ENCODE measurements at places on chromosomes 5 and 9. TPM values are rescaled to one million over a fixed set of nuclear protein-coding genes. Genes with fewer than 3 reads are reported as not detected.
A peak's percentile ranks its signal among the peaks of the same experiment; 100 is the strongest.

- no peaks in the 10 kb centered on the region for H3K4me1 ChIP-seq
- no peak overlapping the region for H3K27ac ChIP-seq
- no peaks in the 10 kb centered on the region for H3K36me3 ChIP-seq
- H3K27me3 ChIP-seq: peaks cover 69% of the 10 kb centered on the region
- no peak overlapping the region for H3K4me3 ChIP-seq
- no peak for DNase-seq
These were observed 89.9 kb downstream of the PIP5K1B start for GRCh38 chr9:68794898-68795297.

DNA sequence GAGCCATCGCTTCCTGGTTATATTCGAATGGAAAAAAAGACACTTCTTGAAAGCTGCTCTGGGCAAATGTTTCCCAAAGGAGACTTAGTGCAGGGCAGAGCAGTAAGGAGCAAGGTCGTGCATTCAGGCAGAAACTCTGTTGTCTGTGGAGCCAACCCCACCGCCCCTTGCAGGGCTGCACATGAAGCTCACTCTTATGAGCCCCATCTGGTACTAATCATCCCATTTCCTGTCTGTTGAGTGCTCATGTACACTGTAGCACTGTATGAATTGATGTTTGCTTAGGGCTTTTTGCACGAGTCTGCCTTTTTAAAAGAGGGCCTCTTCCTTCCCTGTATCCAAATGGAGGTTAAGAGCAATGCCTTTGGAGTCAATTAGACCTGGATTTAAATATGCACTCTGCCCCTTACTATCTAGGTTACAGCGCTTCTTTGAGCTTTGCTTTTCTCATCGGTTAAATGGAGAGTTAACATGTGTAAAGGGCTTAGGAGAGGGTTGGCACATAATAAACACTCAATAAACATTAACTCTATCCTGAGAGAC lies 25.4 kb downstream of the HMHB1 start:
- no peak overlapping the region for H3K27ac ChIP-seq
- H3K27me3 ChIP-seq: peaks cover 31% of the 10 kb centered on the region
- DNase-seq: peak; percentile 96
- peaks cover 19% of the 10 kb centered on the region for H3K4me1 ChIP-seq

DNA sequence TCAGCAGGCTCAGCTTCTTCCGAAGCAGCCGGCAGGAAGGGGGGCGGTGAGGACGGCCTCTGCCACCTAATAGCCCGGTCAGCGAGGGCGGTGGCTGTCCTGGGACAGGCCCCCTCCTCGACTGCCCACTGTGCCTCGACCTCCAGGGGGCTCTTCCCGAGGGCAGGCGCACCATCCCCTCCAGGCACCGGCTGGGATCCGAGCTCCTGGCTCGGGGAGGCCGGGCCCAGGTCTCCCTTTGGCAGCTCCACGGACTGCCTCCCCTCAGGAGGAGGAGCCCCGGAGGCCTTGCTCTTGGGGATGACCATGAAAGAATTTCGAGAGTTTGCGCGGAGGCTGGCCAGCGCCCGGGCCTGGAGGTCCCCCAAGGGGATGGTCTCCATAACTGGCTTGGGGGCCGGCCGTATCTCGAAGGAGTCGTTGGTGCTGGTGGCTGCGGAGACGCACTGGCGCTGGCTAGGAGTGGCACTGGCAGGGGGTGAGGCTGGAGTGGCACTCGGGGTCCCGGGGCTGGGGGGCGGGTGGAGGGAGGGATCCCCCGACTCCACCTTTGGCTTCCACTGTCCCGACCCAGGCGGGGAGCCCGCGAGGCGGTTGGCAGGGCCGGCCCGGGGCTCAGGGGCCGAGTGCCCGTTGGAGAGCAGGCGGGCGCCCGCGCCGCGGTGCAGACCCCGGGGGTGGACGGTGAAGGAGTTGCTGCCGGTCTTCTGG lies 975 bp downstream of the TPRN start:
- H3K27me3 ChIP-seq: no peaks in the 10 kb centered on the region
- H3K27ac ChIP-seq: peak overlapping the region; percentile 23
- peaks cover 6% of the 10 kb centered on the region for H3K36me3 ChIP-seq
- DNase-seq: no peak
- H3K4me3 ChIP-seq: peak overlapping the region; percentile 59

- H3K4me3 ChIP-seq: no peak overlapping the region
- no peaks in the 10 kb centered on the region for H3K36me3 ChIP-seq
- peak; percentile 75 for DNase-seq
- no peaks in the 10 kb centered on the region for H3K4me1 ChIP-seq
These were observed 21.8 kb upstream of the ANKRD18A start for GRCh38 chr9:38641985-38642864.

GRCh38 chr5:170488570-170488969 lies 15.2 kb upstream of the KCNIP1 start:
- H3K4me1 ChIP-seq: no peaks in the 10 kb centered on the region
- no peak for DNase-seq
- H3K27me3 ChIP-seq: no peaks in the 10 kb centered on the region

DNA sequence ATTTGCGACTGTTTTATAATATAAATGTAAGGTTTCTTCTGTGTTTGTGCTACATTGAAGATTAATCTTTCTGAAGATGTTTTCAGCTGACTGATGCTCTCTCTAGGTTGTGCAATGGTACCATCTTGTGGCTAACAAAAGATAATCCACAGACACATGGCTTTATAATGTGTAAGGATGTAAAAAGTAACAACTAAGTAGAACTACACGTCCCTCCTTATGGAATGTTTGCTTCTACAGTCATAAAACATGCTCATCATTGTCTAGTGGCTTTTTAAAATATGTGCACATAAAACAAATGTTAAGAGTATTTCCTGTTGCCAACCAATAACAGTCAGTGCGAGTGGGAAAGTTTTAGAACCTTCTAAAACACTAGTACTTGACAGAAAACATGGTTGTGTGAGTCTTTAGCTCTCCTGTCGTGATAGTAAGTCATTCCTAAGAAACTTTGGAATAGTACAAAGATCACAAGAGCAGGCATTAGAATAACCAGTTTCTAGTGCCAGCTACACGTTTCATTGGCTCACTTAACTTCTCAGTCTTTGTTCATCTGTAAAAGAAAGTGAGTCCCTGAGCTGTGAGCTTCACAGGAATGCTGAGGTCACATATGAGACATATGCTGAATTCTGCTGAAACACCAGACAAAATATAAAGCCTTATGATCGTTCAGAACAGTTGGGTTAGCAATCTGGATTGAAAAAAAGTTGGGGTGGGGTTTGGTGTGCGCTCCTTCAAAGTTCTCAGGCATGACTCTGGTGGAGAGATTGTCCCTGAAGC lies 75.7 kb upstream of the GLIS3 start:
- DNase-seq: peak; percentile 54
- no peaks in the 10 kb centered on the region for H3K4me1 ChIP-seq
- no peaks in the 10 kb centered on the region for H3K36me3 ChIP-seq
- H3K27ac ChIP-seq: no peak overlapping the region

GRCh38 chr9:351916-352315 lies 137.3 kb downstream of the DOCK8 start:
- H3K27ac ChIP-seq: no peak overlapping the region
- DNase-seq: no peak
- H3K4me1 ChIP-seq: no peaks in the 10 kb centered on the region
- H3K4me3 ChIP-seq: no peak overlapping the region

- H3K4me1 ChIP-seq: no peaks in the 10 kb centered on the region
- H3K27me3 ChIP-seq: peaks cover 13% of the 10 kb centered on the region
These were observed 2202.9 kb upstream of the WWC1 start for GRCh38 chr5:166088389-166089039.

GRCh38 chr9:69951411-69951810 lies 92.2 kb upstream of the MAMDC2 start:
- DNase-seq: no peak
- H3K4me1 ChIP-seq: no peaks in the 10 kb centered on the region
- no peaks in the 10 kb centered on the region for H3K36me3 ChIP-seq
- no peak overlapping the region for H3K4me3 ChIP-seq
- H3K27me3 ChIP-seq: peaks cover 8% of the 10 kb centered on the region

DNA sequence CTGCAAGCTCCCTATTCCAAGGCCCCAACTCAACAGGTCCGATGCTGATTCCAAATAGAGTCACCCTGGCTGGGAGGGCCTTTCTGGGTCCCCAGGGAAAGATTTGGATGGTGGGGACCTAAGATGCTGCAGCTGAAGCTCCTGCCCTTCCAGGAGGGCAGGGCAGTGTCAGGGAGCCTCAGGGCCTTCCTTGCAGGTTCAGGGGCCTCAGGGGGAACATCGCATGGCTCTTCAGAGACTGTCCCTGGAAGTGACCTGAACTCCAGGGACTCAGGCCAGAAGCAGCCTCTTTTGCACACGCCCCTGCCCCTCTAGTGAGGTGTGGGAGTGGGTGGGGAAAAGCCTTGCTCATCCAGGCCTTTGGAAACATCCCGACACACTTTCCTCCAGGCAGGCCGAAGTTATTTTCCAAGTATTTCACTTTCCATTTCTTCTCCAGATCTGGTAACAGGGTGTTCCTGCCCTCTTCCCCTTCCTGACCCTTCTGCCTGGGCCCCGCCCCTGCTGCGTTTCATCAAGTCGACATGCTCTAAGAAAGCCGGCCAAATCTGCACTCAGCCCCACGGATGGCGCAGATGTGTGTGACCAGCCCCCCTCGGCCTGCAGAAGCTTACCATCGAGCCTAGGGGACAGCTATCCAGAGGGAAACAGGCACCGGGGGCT lies 159.5 kb downstream of the FGF18 start:
- no peak for DNase-seq
- H3K27me3 ChIP-seq: no peaks in the 10 kb centered on the region
- no peak overlapping the region for H3K27ac ChIP-seq
- no peaks in the 10 kb centered on the region for H3K4me1 ChIP-seq
- H3K4me3 ChIP-seq: no peak overlapping the region
- H3K36me3 ChIP-seq: no peaks in the 10 kb centered on the region

DNA sequence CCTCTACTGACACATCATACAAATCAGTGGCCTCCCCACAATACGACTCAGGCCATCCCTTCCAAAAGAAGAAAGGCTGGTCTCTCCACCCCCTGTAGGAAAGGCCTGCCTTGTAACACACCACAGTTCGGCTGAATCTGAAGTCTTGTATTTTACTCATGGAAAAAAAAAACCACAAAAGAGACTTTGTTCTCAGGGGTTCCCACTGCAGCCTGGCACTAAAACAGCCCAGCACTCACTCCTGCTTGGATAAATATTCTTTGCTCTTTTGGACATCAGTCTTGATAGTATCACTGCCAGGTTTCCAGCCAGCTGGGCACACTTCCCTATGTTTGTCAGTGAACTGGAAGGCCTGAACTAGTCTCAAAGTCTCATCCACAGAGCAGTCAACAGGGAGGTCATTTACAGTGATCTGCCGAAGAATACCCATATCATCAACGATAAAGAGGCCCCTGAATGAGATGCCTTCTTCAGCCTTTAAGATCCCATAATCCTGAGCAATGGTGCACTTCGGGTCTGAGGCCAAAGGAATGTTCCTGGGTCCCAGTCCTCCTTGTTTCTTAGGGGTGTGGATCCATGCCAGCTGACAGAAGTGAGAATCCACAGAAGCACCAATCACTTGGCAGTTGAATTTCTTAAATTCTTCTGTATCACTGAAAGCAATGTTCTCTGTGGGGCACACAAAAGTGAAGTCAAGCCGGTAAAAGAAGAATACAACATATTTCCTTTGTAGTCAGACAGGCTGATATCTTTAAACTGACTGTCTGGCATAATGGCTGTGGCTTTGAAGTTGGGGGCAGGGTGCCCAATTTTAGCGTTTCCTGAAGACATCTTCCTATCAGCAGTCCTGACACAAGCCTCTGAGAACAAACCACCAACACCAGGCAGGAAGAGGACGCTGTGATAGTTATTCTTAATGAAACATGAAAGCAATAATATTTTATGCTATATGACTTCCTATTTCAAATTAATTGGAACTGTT lies 198.1 kb downstream of the LURAP1L start:
- H3K27ac ChIP-seq: no peak overlapping the region
- no peak overlapping the region for H3K4me3 ChIP-seq
- H3K27me3 ChIP-seq: no peaks in the 10 kb centered on the region
- no peaks in the 10 kb centered on the region for H3K36me3 ChIP-seq
- no peaks in the 10 kb centered on the region for H3K4me1 ChIP-seq

GRCh38 chr9:4738866-4739586 lies 2.0 kb downstream of the AK3 start:
- H3K27ac ChIP-seq: peak overlapping the region; percentile 93
- H3K4me1 ChIP-seq: peaks cover 19% of the 10 kb centered on the region
- H3K36me3 ChIP-seq: no peaks in the 10 kb centered on the region
- DNase-seq: no peak

- no peaks in the 10 kb centered on the region for H3K36me3 ChIP-seq
- DNase-seq: no peak
- H3K4me3 ChIP-seq: no peak overlapping the region
- no peaks in the 10 kb centered on the region for H3K4me1 ChIP-seq
These were observed 143.7 kb upstream of the FSTL4 start for GRCh38 chr5:133756036-133756435.

DNA sequence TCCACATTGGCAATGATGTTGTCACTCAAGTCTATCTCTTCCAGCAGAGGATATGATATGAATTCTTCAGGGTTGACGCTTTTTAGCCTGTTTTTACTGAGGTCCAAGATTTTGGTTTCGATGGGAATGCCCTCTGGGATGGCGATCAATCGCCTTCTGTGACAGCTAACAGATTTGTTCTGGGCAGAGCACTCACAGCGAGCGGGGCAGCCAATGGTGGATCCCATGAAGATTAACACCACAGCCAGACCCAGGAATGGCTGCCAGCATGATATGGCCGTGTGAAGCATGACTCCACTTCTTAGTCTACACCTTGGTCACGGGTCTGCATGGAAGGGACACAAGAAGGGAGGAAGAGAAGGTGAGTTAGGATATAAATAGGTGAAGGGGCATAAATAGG lies 377.1 kb upstream of the C9orf72 start:
- no peak overlapping the region for H3K27ac ChIP-seq
- H3K4me1 ChIP-seq: no peaks in the 10 kb centered on the region
- H3K27me3 ChIP-seq: no peaks in the 10 kb centered on the region
- no peak for DNase-seq
- no peaks in the 10 kb centered on the region for H3K36me3 ChIP-seq

Gene TENT4A
- total RNA-seq: 51.7 TPM

Gene CLIC3
- not detected for total RNA-seq

Gene BRIX1
- 84.8 TPM for total RNA-seq

Gene MEIKIN
- total RNA-seq: not detected

Gene ADAMTSL2
- 0.06 TPM for total RNA-seq

Gene SPATA31E1
- total RNA-seq: not detected

Gene CCNJL
- total RNA-seq: 7.6 TPM

All from A673 (cell line).